ENCODE measurements at places on chromosomes 11 and 22.

- ATAC-seq, result no peak
These were observed 2.7 kb downstream of the PPFIBP2 start for GRCh38 chr11:7516475-7516874.

DNA sequence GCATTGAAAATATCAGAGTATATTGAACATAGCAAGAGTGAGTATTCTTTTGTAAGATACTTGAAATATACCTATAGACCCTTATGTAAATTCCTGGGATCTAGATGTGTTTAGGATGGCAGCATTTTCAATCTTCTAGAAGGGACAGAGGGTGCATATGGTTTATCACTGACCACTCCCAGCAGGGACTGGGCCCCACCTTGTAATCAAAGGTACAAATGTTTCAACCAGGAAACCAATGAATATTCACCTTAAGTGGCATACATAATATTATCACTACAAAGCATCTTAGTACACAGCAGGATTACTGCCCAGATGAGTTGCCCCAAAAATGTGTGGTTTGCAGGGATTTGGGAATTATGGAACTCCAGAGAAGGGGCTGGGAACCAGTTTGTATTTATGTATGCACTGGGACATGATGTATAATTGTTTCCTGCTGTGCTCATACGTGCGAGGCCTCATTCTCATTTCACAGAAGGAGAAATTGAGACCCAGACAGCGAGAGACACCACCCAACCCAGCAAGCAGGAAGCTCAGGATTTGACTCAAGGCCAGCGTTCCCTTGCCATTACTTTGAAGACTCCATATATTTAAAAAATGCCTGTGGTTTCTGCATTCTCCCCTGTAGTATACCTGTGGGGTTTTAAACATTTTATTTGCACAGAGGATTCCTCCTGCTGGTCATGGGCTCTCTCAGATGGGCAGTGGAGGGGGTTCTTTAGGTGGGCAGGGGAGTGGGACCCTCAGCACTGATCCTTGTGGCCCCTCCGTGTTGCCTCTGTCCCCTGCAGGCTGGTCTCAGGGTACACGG is 5.2 kb downstream of the APOL4 start:
- no peak for ATAC-seq

DNA sequence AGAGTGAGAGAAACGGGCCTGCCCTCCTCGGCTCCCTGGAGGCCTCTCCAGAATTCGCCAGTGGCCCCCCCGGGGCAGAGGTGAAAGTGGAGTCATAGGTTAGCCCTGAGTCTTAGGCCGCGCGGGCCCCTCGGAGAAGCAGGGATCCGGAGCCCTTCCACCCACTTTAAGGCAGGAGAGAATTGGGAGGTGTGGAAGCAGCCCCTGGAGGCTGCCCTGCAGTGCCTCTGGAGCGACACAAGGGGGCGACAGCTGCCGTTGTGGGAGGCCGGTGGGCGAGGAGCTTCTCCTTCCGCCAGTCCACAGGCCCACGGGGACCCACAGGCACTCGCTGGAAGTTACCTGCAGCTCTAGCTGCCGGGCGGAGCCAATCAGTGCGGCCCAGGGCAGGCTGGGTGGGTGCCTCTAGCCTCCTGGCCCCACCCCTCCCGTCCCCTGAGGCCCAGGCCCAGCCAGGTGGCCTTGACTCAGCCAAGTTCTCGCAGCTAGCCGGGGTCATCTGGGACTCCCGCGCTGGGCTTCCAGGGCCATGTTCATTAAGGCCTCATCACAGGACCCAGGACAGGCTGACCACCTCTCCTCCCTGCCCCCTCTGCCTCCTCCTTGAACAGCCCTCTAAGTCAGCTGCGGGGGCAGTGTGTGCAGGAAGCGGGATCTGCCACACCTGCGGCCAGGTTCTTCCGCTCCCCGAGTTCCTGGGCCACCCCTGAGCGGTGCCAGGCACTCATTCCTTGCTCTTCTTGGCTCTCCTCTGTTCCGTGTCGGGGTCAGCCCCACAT is 5.0 kb downstream of the DGKZ start:
- no peak for ATAC-seq

DNA sequence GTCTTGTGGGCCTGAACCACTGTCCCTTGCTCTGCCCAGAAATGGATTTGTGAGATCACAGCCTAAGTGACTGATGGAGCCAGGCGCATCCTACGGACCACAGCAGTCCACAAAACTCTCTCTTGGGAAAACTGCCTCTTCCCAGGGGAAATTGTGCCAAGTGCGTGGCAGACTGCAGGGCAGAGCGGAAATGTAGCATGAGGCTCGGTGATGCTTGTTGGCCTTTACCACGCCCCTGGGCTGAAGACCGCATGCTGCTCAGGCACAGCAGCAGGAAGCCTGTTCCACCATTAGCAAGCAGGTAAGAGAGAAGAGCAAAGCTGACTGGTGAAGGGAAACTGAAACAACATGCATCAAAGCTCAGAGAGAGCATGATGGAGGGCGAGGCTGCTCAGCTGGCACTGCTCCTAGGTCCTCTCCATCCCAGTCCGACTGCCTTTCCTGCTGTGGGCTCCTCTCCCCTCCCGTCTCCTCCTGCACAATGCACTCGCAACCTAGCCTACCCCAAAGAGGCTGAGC is 26.5 kb upstream of the SCARF2 start:
- ATAC-seq, result no peak

DNA sequence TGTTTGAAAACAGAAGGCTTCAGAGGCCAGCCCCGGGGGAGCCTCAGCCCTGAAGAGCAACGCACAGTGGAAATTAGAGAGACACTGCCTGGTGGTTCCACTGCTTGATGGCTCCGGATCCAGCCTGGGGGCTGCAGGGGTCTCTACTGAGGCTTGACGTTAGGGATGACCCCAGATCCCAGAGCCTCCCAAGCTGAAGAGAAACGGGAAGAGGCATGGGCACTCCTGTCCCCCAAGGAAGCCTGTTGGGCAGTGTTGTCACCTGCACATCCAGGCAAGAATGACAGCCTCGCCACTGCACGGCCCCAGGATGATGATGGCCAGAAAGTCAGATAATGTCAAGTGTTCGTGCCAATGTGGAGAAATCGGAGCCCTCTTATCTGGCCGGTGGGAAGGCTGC is 56.8 kb upstream of the FGF3 start:
- ATAC-seq, result no peak

DNA sequence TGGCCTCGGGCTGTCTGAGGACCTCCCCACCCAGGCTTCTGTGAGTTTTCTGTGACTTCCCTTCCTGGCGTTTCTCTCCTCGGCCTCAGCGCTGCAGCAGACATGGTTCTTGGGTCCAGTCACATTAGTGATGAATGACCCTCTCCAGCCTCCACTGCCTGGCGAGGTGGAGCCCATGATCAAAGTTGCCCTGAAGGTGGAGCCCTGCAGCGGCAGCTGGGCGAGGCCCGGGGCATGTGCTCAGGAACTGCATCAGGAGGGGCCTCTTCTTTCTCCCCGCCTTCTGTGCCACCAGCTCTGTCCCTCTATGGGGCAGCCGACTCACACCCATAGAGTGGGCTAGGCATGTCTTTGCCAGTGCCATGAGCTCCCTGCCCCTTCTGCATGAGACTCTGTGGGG is 1079.7 kb downstream of the TBC1D22A start:
- no peak for ATAC-seq

DNA sequence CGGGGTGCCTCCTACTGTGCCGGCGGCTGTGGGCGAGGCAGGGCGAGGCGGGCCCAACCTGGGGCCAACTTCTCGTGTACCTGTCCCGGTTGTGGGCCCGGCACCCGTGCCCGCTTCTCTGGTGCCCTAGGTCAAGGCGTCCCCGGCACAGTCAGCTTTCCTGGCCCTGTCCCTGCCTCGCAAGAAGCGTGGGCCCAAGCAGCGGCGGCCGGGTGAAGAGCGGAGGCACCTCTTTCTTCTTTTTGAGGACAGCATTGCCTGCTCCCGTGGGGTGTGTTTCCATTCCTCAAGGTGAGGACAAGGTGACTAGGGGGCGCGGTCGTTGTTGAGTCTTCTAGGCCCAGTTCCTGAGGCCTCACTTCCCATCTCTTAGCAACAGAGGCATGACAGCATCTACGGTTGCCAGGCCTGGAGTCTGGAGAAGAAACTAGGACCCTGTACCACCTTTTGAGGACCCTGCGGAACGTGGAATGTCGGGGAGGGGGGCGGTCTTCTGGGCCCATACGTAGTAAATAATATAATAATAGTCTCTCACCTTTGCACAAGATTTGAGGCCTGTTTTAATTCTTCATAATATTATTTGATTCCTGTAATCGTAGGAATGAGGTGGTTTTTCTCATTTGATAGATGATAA is 418 bp downstream of the ACO2 start:
- ATAC-seq, result no peak

- peak; percentile 31 for ATAC-seq
These were observed 19.9 kb upstream of the TMEM184B start for GRCh38 chr22:38292694-38293093.

GRCh38 chr11:32334822-32335221 is 100.5 kb downstream of the WT1 start:
- ATAC-seq, result no peak

GRCh38 chr11:113240790-113241635 is 73.4 kb upstream of the TTC12 start:
- ATAC-seq, result no peak

GRCh38 chr22:34914846-34915245 is 151.1 kb upstream of the ISX start:
- ATAC-seq, result no peak

GRCh38 chr11:133070021-133070713 is 462.1 kb downstream of the OPCML start:
- ATAC-seq, result no peak

- no peak for ATAC-seq
These were observed 665.1 kb downstream of the DLG2 start for GRCh38 chr11:84962018-84962417.

DNA sequence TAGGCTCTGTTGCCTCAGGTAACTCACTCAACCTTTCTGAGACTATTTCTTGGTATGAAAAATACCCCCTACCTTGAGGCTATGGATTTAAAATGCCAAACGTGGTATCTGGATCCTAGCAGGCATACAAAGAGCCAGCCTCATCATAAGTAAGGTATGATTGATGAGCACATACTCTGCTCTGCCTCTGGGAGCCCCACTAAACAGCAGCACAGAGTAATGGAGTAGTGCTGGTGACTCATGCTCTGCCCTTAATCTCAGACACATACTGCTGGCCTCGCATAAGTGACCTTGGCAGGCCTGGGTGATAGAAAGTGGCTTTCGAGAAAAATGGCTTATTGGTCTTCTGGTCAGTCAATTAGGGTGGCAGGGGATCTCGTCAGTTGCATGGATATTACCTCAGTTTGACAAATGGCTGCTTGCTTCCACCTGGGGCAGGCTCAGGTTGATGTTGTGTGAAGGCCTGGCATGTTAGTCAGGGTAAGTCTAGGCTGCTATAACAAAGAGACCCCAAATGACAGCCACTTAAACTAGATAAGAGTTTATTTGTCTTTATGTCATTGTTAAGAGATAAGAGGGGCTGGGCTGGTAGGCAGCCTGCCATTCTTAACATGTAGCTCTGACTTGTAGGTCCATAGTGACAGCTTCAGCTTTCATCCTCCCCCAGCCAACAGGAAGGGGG is 15.2 kb upstream of the SLC6A5 start:
- ATAC-seq, result no peak

- ATAC-seq, result no peak
These were observed 64.2 kb upstream of the ADORA2A start for GRCh38 chr22:24363243-24363642.

GRCh38 chr11:11860103-11860979 is 18.6 kb downstream of the USP47 start:
- no peak for ATAC-seq

GRCh38 chr22:22547692-22548300 is 11.3 kb downstream of the PRAME start:
- ATAC-seq, result no peak

DNA sequence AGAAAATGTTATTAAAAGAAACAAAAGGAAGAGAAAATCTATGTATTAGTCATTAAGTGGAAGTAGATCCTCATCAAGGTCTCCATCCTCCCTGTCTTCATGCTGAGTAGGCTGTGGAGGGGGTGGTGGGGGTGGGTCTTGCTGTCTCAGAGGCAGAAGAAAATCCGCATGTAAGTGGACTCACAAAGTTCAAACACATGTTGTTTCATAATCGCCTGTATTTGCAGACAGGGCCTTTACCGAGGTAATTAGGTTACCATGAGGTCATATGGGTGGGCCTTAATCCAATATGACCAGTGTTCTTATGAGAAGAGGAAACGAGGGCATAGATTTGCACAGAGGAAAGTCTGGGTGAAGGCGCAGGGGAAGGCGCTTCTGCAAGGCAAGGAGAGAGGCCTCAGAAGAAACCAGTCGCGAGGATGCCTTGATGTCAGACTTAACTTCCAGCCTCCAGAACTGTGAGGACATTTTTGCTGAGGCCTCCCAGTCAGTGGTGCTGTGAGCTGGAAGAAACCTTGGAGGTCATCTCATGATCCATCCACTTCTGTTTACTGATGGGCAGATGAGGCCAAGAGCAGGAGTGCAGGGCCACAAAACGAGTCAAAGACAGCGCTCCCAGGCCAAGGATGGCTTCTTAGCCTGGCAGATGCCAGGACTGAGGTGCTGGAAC is 49.3 kb upstream of the THY1 start:
- ATAC-seq, result no peak

- ATAC-seq, result peak; percentile 1
These were observed 1.7 kb downstream of the RASGRP2 start for GRCh38 chr11:64742087-64742888.

DNA sequence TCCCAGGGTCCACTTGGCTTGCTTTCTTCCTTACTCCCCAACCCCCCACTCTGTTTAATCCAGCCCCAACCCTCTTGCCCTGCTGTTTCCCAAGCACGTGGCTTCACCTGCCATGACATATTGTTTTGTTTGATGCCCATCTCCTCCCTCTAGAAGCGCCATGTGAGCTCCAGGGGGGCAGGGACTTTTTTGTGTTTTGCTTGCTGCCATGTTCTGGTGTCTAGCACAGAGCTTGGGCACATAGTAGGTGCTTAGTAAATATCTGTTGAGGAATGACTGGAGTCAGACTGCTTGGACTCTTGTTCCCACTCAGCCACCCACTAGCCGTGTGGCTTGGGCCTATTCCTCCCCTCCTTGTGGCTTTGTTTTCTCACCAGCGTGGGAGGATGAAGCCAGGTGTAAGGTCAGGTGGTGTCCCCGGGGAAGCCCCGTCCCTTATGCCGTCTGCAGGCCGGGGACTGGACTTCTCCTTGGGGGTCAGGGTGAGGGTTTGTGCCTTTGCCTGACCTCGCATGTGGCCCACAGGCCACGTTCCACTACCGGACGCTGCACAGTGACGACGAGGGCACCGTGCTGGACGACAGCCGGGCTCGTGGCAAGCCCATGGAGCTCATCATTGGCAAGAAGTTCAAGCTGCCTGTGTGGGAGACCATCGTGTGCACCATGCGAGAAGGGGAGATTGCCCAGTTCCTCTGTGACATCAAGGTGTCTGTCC is 3.8 kb downstream of the AIP start:
- ATAC-seq, result no peak

GRCh38 chr11:72079819-72080325 is 470 bp downstream of the NUMA1 start:
- ATAC-seq, result no peak

- ATAC-seq, result no peak
These were observed 9.5 kb downstream of the DRICH1 start for GRCh38 chr22:23622634-23623033.

GRCh38 chr11:19290356-19290755 is 49.6 kb upstream of the E2F8 start:
- no peak for ATAC-seq
